ENCODE measurements at places on chromosomes 2 and 18. TPM values are rescaled to one million over a fixed set of nuclear protein-coding genes. Genes with fewer than 3 reads are reported as not detected.

- no peaks in the 10 kb centered on the region for H3K27me3 ChIP-seq
- no peak overlapping the region for H3K4me3 ChIP-seq
- no peaks in the 10 kb centered on the region for H3K36me3 ChIP-seq
- H3K4me1 ChIP-seq: no peaks in the 10 kb centered on the region
Measured at GRCh38 chr2:128076461-128077106, 14.4 kb upstream of the UGGT1 start.

DNA sequence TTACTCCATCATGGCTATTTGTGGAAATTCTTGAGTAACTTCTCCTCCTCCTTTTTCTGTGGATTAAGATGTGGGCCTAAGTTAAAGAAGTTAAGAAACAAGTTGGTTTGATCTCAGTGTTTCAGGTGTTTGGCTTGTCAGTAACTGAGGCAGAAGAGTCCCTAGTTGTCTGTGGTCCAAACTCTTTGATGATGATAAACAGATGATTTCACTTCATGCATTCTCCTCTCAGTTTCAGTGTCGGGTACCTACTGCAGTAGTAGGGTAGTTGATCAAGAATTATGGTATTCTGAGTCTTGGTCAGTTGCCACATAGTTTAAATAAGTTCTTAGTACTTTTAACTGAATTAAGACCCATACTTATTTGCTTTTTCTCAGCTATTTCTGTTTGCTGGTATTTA is 85.6 kb downstream of the NCOA1 start:
- H3K27ac ChIP-seq: no peak overlapping the region
- no peak for DNase-seq
- no peaks in the 10 kb centered on the region for H3K27me3 ChIP-seq
- H3K4me1 ChIP-seq: no peaks in the 10 kb centered on the region
- H3K4me3 ChIP-seq: no peak overlapping the region

DNA sequence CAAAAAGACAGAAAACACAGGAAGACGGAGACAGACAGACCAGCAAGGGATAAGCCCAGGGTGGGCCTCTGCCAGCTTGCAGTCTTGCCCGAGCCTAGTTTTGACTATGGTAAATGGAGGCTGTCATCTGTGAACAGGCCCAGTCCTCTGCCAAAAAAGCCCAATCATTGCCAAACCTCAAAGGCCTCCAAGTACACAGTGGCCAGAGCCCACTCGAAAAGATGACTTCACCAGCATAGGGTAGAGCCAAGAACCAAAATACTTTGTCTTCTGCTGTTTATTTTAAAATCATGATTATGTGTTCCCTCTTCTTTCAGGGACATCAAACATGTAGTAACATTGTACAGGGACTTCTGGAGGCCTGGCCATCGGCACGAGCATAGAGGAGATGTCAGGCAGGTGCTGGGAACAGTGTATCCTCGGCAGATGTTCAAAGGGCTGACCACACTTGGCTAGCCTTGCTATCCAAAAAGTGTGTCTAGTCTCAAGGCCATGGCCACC is 66.0 kb downstream of the TTC32 start:
- no peak overlapping the region for H3K27ac ChIP-seq
- H3K4me1 ChIP-seq: no peaks in the 10 kb centered on the region
- H3K36me3 ChIP-seq: no peaks in the 10 kb centered on the region
- no peak overlapping the region for H3K4me3 ChIP-seq

GRCh38 chr18:45321520-45321919 is 293.8 kb upstream of the SLC14A2 start:
- no peaks in the 10 kb centered on the region for H3K4me1 ChIP-seq
- H3K36me3 ChIP-seq: no peaks in the 10 kb centered on the region
- peaks cover 3% of the 10 kb centered on the region for H3K27me3 ChIP-seq
- no peak for DNase-seq

DNA sequence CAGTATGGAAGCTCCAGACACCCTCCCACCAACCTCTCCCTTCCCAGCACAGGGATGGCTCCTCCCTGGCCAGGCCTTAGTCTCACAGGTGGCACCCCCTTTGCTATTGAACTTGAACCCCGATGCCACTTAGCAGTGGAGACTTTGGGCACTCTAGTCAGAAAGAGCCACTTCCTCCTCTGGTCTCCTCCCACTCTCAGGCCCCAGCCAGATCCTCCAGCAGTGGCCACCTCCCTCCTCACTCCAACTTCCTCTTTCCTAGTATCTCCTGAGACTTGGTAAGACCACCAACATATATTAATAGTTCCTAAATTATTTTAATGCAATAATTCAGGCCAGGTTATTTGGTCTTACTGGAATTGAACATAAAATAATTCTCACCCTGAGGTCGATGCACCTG is 437.2 kb upstream of the ID2 start:
- H3K27me3 ChIP-seq: no peaks in the 10 kb centered on the region
- no peak overlapping the region for H3K27ac ChIP-seq
- H3K4me3 ChIP-seq: no peak overlapping the region
- H3K4me1 ChIP-seq: no peaks in the 10 kb centered on the region
- H3K36me3 ChIP-seq: no peaks in the 10 kb centered on the region
- DNase-seq: no peak

DNA sequence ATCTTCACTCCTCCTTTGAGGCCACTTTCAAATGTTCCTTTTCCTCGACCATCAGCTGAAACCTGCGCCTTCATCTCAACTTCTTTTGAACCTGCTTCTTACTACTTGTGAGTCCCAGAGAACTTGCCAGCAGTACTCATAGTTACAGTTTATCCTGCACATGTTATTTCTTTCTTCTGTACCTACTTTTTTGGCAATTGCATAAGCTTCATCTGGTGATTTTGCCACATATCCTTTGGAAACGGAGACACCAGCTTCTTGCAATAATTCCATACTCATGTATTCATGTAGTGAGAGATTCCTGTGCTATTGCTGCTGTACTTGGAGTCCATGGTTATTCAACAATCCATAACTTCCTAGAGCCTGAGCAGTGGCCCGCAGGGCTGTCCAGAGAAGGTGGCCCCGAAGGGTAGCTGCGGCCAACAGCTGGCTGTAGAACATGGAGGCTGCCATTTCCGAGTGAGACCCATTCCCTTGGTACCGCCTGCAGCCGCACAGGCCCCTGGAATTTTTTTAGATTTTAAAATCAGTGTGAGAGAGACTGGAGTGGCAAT is 39.4 kb downstream of the EFR3B start:
- H3K36me3 ChIP-seq: no peaks in the 10 kb centered on the region
- H3K27ac ChIP-seq: no peak overlapping the region
- DNase-seq: no peak

DNA sequence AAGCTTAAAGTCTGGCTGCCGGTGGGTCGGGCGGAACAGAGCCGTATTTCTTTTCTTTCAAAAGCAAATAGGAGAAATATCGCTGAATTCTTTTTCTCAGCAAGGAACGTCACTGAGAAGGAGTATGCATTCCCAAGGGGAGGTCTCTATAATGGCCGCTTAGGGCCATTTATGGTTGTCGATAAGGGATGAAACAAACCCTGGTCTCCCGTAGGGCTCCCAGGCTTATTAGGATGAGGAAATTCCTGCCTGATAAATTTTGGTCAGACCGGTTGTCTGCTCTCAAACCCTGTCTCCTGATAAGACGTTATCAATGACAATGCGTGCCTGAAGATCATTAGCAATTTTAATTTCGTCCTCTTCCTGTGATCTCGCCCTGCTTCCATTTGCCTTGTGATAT is 227.7 kb upstream of the ZEB2 start:
- DNase-seq: no peak

ADI1 gene
- total RNA-seq: 82.7 TPM

OBSL1 gene
- total RNA-seq: 53.1 TPM
